ENCODE measurements at places on chromosomes 13 and 19. TPM values are rescaled to one million over a fixed set of nuclear protein-coding genes. Genes with fewer than 3 reads are reported as not detected.

Gene LYPD5
- total RNA-seq: not detected

Gene CAMSAP3
- 0.10 TPM for total RNA-seq

Gene KLC3
- total RNA-seq: 0.21 TPM

Gene CABP5
- total RNA-seq: 4.0 TPM

All from mononuclear cell (primary cell).